Activated naive CD4-positive, alpha-beta T cell treated with anti-CD3 and anti-CD28 coated beads, Interleukin-2, amount 50 U/mL, for 72 hours (primary cell): ENCODE measurements at places on chromosomes 7 and 10. TPM values are rescaled to one million over a fixed set of nuclear protein-coding genes. Genes with fewer than 3 reads are reported as not detected.

DNA sequence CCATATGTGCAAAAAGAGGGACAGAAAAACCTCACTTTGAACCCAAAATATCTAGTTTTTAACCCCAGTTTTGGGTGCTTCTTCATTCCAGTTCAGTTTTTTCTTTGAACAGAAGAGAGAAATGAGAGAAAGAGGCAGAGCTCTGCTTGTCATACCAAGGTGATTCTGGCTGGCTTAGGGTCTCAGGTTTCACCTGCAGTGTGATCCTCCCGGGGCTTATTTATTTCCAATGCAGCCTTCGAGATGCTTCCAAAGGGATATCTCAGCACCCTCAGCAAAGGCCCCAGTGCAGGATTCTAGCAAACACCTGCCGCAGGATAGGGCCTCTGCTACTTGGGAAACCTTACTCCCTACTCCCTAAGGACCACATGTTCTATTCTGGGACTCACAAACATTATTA lies 131.3 kb downstream of the WDR11 start:
- DNase-seq, result no peak

- DNase-seq, result no peak
Measured at GRCh38 chr10:72736176-72736827, 44.4 kb downstream of the MCU start.

- DNase-seq, result no peak
Measured at GRCh38 chr10:28253169-28253785, 49.6 kb downstream of the MPP7 start.

PPP1R17 gene
- total RNA-seq, result not detected

C7orf57 gene
- total RNA-seq, result not detected

DNA sequence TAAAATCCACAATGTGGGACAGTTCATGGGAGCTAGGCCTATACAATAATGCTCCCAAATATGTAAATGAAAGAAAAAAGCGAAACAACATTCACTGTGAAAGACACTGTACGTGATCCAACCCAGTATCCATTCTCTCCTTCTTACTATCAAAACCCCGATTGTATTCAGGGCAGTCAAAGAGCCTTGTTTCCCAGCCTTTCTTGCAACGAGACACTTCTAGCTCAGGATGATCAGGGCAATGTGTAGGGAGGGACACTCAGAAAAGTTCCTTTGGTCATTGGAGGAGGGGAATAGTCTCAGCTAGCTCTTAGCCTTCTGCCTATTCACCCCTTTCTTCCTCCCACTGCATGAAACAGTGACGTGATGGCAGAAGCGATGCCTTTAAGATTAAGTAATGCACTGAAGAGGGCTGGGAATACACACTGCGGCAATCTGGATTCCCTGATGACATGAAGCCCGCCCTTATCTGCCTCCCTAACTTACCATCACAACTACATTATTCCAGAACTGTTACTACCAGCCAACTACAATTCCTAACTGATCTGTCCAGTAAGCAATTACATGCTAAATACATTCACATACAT lies 27.3 kb downstream of the UBE2H start:
- DNase-seq, result no peak

DNA sequence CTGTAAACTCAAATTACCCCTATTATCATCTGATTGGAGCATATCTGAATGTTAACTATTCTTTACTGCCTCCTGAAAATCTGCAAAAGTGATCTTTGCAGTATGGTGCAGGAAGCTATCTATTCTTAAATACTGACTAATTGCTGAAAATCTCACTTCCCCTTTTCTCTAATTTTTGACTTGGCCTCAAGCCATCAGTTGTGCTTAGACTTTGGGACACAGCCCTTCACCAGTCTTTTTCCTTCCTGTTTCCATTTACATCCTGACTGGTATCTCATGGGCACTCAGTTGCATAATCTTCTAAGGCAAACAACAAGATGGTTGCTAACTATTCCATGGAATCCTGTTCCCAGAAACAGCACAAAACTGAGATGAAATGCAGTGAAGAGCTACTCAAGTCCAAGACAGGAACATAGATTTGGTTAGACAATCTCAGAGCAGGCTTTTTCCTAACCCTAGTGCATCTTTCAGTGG lies 228.5 kb downstream of the SORCS1 start:
- DNase-seq, result no peak

DNA sequence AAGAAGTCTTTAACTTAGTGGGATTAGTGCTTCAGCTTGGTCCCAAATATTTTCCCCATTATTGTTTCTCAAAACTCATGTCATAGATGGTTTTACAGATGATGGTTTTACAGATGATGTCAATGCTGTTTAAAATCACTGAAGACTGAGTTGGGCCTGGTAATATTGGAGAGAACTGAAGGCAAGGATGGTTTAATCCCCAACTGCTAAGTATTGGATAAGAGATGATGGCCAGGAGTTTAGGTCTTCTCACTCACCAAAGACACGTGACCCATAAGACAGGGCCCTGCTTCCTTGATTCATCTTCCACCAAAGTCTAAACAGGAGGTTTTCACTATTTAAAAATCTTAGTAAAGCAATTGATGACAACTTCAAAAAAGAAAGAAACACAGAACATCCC lies 56.3 kb downstream of the VWA2 start:
- no peak for DNase-seq

DNA sequence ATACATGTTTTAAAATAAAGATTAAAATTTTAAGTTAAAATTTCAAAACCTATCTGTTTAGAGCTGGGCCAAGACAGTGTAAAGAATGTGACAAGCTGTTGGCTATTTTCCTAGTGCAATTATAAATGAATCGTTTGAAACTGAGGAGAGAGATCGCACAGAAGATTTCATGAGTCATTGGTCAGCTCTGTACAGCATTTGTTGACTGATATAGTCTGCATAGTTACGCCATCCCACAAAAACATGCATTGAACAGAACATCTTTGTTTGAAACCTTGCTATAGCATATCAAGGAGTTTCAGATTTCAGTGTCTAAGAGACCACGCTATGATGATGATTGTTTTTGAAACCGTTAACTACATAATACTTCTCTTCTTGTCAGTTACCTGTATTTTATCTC lies 1.3 kb upstream of the C10orf67 start:
- no peak for DNase-seq

OR6B1 gene
- total RNA-seq, result not detected

DNA sequence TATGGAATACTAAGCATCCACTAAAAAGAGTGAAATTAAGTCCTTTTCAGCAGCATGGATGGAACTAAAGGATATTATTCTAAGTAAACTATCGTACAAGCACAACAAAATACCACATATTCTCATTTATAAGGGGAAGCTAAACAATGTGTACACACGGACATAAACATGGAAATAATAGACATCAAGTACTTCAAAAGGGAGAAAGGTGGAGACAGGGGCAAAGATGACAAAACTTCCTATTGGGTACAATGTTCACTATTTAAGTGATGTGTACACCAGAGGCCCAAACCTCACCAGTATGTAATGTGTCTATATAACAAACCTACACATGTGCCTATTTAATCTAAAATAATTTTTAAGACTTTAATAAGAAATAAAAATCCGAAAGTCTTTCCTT lies 2.2 kb upstream of the AKR1C4 start:
- no peak for DNase-seq

SYNPO2L gene
- total RNA-seq, result not detected

GRCh38 chr7:157434701-157435100 lies 97.9 kb downstream of the DNAJB6 start:
- DNase-seq, result no peak

- DNase-seq, result no peak
Measured at GRCh38 chr7:100835903-100836811, 8.8 kb upstream of the EPHB4 start.

DNA sequence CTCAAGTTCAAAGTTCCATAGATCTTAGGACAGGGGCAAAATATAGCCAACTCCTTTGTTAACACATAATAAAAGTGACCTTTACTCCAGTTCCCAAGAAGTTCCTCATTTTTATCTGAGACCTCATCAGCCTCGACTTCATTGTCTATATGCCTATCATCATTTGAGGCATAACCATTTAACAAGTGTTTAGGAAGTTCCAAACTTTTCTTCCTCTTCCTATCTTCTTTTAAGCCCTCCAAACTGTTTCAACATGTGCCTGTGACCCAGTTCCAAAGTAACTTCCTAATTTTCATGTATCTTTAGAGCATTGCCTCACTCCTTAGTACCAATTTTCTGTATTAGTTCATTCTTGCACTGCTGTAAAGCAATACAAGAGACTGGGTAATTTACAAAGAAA lies 569.1 kb downstream of the ANKRD7 start:
- DNase-seq, result no peak

DNA sequence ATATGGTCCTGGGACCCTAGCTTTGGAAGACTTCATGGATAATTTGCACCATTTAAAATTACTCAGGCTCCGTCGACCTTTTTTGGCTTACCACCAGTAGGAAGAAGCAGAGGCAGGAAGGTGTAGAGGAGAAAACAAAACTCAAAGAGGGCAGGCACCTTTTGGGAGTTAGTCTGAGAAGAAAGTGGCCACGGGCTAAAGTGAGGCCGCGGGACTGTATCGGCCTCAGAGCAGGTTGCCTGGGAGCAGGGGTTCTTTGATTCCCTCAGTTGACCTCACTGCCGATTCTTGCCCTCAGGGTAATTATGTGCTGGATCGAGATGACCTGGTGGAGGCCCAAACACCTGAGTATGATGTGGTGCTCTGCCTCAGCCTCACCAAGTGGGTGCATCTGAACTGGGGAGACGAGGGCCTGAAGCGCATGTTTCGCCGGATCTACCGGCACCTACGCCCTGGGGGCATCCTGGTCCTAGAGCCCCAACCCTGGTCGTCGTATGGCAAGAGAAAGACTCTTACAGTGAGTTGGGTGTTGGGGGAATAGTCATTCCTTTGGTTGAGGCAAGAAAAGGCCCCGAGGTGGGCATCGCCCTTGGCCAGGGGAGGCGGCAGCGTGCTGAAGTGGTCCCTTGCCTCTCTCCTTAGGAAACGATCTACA lies 3.1 kb downstream of the MEPCE start:
- DNase-seq, result no peak

ERVW-1 gene
- total RNA-seq, result not detected
